ENCODE measurements at places on chromosomes 2 and 18.

GRCh38 chr18:37551249-37551648 lies 14.3 kb downstream of the CELF4 start:
- no peak for DNase-seq

DNA sequence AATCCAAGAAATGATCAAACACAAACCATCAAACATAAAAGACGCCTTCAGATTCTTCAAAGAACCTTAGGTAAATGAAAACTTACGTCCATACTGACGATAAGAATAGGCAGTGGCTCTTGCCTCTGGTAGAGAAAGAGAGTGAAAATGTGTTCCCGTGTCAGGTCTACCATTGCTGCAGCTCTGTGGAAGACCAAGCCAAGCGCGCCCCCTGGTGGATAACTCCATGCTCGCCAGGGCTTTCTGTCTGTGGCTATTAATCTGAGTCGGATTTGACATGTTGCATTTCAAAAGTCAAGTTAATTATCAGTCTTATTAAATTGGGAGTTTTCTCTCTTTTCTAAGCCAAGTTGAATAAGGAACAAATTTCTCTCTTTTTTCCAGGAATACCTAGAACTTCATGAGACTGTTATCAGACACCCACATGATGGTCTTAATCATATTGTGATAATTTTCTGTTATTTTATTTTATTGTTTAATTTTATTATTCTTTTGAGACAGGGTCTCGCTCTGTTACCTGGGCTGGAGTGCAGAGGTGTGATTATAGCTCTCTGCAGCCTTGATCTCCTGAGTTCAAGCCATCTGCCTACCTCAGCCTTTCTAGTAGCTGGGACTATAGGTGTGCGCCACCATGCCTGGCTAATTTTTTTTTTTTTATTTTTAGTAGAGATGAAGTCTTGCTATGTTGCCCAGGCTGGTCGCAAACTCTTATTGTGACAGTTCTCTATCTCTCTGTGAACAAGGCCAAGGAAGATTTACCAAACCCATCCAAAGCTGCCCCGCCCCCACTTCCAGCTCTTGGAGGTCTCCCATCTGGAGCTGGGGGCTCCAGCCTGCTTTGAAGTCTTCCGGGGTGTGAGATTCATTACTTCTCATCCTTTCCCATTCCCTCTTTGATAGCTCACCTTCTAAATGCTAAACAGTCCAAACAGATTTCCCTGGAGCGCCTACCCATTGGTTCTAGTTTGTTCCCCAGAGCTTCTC lies 15.8 kb upstream of the ZAP70 start:
- DNase-seq = peak; percentile 93

- DNase-seq = no peak
Observed at GRCh38 chr2:144439993-144440392, 79.9 kb downstream of the ZEB2 start.

DNA sequence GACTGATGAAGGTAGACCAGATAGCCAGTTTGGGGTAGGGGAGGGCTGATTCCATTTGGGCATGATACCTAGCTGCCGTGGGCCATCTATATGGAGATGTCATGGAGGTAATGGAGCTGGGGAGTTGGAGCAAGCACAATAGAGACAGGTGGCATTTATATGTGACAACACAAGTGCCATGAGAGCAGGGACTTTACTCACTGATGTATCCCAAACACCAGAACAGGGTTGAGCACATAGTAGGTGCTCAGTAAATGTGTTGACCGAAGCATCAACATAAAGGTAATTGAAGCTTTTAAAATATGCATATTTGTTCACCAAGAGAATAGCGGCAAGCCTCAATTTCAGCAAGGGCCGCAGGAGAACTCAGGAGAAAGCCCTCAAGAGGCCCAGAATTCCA lies 15.0 kb downstream of the SLC30A3 start:
- no peak for DNase-seq

- DNase-seq = no peak
Observed at GRCh38 chr2:38960609-38961320, 71.1 kb downstream of the ARHGEF33 start.

DNA sequence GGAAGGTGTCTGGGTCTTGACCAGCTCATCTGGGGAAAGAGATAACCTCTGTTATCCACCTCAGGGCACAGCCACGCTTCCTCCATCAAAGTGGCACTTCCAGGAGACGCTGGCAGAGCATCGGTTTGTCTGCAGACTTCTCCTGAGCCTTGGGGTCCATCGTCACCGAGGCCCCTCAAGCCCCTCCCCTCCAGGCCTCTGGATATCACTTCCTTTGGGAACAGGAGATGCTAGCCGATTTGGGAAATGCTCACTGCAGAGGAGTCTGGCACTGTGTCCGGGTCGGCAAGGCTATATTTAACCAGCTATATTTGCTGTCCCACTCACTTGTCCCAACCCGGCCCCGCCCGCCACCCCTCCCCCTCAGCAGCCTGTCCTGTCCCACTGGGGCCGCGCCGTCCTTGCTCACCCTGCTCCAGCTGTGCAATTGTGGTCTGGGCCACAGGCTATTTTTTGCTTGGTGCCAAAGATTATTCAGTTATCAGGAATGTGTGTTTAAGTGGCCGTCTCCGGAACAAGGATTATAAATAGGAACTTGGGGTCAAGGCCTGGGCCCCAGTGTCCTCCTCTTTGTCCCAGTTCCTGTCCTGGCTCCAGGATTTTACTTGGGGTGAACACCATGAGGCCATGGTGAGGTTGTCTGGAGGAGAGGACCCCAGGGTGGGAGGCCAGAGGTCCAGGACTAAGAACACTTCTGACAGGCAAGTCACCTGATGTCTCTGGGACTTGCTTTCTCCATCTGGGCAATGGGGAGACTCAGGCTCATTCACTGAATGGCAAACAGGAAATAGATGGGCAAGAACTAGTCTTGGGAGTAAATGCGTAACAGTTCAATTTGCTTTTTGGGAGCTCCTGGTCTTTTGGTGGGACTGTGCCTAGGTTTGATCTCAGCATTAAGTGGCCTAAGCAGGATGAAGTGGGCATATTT lies 263.6 kb downstream of the DYSF start:
- DNase-seq = no peak

- DNase-seq = no peak
Observed at GRCh38 chr2:86661333-86661732, 37.7 kb upstream of the RNF103 start.

- peak; percentile 18 for DNase-seq
Observed at GRCh38 chr2:213934560-213934959, 476.3 kb upstream of the VWC2L start.

GRCh38 chr18:71995904-71996465 lies 548.2 kb downstream of the CBLN2 start:
- no peak for DNase-seq

DNA sequence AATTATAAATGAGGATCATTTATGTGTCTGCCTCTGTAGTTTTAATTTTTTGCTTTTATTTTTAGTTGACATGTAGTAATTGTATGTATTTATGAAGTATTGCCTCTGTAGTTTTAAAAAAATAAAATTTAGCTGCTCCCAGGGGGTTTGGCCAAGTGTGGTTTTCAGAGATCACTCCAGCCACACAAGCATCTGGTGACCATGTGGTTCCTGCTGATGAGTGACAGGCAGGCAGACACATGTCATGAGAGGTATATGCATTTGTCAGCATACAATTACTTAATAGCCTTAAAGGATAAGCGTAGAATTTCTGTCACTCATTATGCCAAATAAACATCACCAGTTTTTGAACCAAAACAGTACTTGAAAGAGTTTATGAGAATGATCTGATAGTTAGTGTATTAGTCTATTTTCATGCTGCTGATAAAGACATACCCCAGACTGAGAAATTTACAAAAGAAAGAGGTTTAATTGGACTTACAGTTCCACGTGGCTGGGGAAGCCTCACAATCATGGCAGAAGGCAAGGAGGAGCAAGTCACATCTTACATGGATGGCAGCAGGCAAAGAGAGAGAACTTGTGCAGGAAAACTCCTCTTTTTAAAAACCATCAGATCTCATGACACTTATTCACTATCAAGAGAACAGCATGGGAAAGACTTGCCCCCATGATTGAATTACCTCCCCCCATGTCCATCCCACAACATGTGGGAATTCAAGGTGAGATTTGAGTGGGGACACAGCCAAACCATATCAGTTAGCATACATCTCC lies 29.6 kb downstream of the MREG start:
- no peak for DNase-seq

DNA sequence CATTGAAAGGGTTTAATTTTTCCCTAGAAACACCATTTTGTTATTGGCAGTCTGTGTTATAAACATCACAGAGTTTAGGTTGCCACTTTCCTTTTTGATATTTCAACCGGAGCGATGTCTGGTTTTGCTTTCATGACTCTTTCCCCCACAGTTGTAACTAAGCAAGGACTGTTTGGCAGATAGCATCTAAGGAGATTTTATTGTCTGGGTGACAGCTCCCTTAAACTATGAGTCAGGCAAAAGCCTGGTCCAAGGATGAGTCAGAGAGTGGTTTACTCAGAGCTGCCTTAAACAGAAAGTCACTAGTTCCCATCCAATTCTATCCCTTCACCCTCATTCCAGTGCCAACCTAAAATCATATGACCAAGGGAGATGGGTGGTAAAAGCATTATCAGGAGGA lies 341.6 kb upstream of the VWC2L start:
- DNase-seq = no peak

GRCh38 chr2:97267411-97268074 lies 154.6 kb downstream of the ANKRD36 start:
- DNase-seq = no peak

GRCh38 chr2:207546822-207547221 lies 17.1 kb downstream of the CREB1 start:
- DNase-seq = no peak

DNA sequence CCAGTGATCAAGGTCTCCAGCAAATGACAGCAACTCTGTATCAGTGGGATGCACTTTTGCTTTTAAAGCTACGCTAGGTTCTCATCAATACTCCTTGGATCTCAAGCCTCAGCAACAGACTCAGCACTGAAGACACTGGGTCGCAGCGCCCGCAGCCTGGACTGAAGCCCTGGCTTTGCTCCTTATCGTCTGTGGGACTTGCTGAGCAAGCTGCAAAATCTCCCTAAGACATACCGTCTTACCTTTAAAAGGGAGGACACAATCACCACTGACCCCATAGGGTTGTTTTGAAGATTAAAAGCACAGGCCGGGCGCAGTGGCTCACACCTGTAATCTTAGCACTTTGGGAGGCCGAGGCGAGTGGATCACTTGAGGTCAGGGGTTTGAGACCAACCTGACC lies 8.1 kb downstream of the CYB5A start:
- no peak for DNase-seq

GRCh38 chr2:3654531-3655225 lies 3.3 kb upstream of the ALLC start:
- no peak for DNase-seq

GRCh38 chr2:68357605-68358337 lies 7.3 kb upstream of the PLEK start:
- peak; percentile 26 for DNase-seq

DNA sequence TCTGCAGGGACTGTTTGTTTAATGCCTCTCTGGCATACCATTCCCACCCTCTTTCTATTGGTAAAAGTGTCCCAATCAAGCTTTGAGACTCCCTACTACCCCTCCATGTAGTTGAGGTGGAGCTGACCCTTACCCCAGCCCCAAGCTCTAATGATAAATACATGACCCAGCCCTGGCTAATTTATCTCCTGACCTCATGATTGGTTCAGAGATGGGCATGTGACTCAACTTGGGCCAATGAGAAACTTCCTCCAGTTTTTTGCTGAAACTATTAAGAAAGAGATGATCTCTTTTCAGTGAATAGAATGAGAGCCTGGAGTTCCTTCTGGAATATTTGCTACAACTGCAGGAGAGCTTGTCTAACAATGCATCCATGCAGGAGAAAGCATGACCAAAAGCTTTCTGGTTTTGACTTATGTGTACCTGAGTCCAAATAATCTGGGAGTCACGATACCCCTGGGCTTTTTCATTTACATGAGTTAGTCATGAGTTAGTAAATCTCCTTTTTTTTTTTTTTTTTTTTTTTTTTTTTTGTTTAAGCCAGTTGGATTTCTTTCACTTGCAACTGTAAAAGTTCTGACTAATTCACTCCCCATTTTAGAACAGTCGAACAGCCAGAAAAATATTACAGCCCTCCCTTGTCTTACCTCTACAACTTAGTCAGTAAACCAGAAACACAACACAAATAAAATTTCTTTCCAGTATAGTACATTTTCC lies 66.5 kb upstream of the TLK1 start:
- no peak for DNase-seq

- no peak for DNase-seq
Observed at GRCh38 chr2:225017713-225018112, 24.6 kb downstream of the DOCK10 start.

DNA sequence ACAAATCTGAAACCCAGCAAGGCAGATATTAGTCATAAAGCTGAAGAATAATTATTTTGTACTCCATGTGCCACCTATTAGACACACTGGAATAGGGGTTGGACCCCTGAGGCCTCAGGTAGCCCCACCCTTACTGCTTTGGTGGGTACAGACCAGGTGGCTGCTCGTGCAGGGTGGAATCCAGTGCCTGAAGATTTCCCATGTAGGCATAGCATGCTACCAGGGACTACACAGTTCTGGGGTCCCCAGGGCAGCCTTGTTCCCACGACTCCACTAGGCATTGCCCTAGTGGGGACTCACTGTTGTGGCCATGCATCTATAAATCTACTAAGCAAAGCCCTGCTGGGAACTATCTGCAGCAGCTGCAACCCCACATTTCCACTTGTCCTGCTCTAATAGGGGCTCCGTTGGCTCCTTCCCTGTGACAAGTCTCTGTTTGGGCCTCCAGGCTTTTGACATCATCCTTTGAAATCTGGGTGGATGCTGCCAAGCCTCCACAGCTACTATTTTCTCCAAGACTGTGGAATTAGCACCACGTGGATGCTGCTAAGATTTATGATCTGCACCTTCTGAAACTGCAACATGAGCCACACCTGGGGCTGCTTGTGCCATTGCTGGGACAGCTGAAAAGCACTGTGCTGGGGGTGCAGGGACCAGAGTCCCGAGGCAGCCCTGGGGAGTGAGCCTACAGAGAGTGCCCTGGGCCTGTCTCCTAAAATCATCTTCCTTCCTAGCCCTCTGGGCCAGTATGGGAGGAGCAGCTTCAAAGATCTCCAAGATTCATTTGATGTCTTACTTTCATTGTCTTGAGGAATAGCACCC lies 303.8 kb downstream of the FSIP2 start:
- DNase-seq = no peak

DNA sequence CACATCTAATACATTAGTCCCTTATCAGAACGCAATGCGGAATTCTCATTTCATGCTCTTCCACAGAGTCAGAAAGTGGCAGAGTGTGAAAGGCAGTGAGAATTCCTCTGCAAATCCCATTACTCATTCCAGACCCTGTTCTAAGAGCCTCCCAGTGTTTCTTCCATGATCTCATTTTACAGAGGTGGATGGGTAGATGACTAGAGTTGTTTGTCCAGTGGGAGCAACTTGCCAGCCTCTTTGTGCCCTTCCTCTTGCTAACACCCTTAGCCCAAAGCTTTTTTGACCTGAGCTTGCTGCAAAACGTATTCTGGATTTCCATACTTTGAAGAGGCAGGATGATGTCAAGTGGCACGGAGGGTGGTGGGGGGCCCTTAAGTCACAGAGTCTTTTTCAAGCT lies 467.7 kb upstream of the RGPD4 start:
- DNase-seq = no peak

GRCh38 chr2:42244520-42244919 lies 75.4 kb downstream of the EML4 start:
- DNase-seq = peak; percentile 18
